ENCODE measurements at places on chromosomes 12 and 14. TPM values are rescaled to one million over a fixed set of nuclear protein-coding genes. Genes with fewer than 3 reads are reported as not detected.
A peak's percentile ranks its signal among the peaks of the same experiment; 100 is the strongest.

MGAT4C gene
- 6.7 TPM for total RNA-seq

PLEK2 gene
- not detected for total RNA-seq

IFNG-AS1 gene
- not detected for total RNA-seq

HOTAIR gene
- not detected for total RNA-seq

TSPAN19 gene
- not detected for total RNA-seq

LRRK2 gene
- total RNA-seq, result 4.4 TPM

SPX gene
- 17.9 TPM for total RNA-seq

DNA sequence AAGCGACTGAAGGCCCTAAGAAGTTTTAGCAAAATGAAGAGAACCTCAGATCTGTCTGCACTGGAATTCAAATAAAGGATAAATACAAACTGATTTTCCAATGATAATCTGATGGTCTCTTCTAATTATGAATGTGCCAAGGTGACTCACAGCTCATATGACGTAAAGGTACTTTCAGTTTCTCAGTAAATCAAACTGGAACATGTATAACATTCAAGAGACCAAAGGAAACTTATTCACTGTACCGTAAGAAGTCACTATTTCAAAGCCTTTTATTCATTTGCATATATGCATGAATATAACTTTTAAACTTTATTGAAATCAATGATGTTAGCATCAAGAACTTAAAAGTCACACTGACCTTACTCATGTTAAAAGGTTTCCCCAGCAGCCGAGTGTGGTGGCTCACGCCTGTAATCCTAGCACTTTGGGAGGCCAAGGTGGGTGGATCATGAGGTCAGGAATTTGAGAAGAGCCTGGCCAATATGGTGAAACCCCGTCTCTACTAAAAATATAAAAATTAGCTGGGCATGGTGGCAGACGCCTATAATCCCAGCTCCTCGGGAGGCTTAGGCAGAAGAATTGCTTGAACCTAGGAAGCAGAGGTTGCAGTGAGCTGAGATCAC, 52.2 kb downstream of the ATXN2 start:
- DNase-seq, result no peak

DNA sequence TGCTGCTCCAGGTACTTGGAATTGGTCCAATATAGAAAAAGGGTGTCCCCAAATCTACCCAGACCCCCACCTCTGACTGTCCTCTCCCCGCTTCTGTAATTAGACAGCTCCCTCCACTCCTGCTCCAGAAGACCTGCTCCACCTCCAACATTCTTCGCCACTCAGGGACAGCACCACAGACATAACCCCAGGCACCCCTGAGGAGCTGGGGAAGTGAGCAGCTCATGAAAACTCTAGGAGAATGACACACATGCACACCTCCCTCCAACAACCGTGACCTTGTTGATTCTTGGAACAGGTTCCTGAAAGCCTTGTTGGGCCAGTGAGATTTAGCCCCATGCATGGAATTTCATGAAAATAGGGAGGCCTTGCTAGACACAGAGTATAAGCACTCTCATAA, 8.2 kb downstream of the KRT4 start:
- no peak for DNase-seq

- no peak for DNase-seq
Measured at GRCh38 chr12:6569312-6569711, 1.2 kb upstream of the NOP2 start.

- no peak for DNase-seq
Measured at GRCh38 chr14:60315196-60315990, 66.4 kb downstream of the PPM1A start.

- DNase-seq, result no peak
Measured at GRCh38 chr12:69130064-69130463, 109.3 kb upstream of the CPSF6 start.

DNA sequence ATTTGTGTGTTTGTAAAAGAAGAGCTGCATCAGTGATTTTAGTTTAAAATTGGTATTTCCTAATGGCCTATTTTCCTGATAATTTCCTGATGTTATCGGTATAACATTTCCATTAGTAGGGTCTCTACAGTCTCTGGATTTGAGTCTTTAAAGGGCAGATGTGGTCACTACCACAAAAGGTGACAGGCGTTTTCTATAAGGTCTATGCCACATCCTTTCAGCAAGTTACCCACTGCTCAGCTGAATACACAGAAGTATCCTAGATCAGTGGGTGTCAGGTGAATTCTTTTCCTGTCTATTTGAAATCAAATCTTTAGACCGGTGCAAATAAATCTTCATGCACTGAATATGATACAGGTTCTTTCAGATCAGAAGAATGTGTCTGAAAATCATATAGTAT, 90.2 kb downstream of the LIN7A start:
- no peak for DNase-seq

DNA sequence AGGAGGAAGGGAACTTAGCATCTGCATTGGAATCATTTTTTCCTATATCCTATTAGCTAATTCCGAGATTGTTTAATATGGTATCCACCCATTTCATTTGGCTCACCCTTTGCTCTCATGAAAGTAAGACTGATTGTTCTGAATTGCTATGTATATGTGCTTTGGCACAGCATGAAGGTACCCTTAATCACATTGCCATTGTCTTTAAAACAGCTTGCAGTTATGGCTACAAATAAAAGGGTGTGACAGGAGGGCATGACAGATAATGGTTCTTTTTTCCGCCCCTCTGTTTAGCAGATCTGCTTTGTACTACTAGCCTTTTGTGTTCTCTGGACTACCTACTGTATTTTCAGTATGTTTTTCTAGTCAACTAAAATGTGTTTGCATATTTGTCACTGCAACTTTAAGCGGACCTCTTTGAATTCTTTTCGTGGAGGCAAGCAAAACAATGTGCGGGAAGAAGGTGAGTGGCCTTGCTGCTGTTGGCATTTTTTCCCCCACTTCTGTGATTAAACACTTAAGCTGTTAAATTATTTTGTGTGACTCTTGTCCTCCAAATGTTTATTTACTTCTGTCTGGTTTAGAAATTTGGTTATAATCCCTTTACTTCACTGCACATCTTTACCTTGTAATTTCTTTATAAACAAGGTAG, 35.8 kb downstream of the FBXO34 start:
- DNase-seq, result no peak

GRCh38 chr12:88834226-88834625, 254.0 kb upstream of the KITLG start:
- no peak for DNase-seq

GRCh38 chr12:3418609-3419390, 72.2 kb upstream of the PRMT8 start:
- DNase-seq, result no peak

DNA sequence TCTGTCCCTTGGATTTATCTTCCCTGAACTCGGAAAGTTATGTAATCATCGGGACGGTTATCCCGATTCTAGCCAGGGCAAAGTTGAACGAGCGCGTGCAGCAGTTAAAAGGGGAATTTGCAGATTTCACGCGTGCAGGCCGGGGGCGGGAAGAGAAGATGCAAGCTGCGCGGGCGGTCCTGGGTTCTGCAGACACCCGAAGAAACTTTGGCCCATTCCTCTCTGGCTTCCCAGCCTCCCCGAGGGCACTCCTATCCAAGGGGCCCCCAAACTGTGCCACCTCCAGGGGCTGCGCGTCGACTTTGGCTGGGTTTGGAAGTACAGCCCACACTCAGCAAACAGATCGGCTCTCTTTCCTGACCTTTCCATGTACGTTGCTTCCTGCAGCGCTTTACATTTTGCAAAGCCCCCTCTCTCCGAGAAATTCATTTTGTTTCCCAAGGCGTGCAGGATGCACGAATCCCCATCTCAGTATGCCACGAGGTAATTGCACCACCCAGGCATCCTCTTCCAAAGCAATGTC, 941 bp upstream of the PPP1CC start:
- peak; percentile 32 for DNase-seq

DNA sequence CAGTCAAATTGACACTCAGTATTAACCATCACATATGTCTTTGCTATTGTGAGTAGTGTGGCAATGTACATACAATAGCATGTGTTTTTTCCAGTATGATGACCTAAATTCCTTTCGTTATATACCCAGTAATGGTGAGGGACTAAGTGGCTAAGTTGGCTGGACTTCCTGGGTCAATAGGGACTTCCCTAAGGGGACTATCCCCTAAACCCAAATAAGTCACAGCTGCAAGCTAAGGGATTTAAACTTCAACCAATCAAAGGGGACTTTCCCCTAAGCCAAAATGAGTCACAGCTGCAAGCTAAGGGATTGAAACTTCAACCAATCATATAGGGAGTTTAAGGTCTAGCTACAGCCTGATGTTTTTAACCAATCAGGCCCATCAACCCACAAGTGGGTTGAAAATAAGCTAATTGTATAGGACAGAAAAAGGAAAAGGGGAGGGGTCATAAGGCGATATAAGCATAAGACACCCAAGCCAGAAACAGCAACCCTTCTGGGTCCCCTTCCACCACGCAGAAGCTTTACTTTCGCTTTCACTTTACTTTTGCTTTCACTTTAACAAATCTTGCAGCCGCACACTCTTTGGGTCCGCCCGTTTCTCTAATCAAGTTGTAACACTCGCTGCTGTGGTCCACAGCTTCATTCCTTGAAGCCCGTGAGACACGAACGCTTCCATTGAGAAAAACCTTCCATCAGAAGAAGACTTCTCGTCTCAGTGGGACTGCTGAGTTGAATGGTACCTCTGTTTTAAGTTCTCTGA, 404.4 kb downstream of the FLRT2 start:
- DNase-seq, result peak; percentile 15

DNA sequence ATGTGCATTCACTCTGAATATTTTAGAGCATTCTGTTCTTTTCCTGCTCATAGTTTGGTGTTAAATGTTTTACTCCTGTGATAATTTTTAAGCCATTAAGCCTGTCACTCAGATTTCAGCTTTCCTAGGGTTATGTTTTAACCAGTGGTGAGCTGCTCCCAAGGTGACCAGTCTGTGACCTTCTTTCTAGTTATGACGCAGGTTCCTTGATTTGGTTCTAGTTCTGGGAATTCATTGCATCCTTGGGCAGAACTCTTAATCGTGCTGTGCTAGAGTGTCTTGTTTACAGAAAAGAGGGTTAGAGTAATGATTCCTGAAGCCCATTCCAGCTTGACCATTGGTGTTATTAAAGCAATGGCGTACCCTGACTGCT, 2.2 kb downstream of the GABARAPL1 start:
- DNase-seq, result no peak

Measured in heart right ventricle (tissue), 16 donors.